Body of pancreas (tissue), 4 donors: ENCODE measurements at places on chromosomes 12 and 14. TPM values are rescaled to one million over a fixed set of nuclear protein-coding genes. Genes with fewer than 3 reads are reported as not detected.

- DNase-seq = no peak
Measured at GRCh38 chr14:103015426-103015825, 41.9 kb downstream of the CDC42BPB start.

- no peak for DNase-seq
Measured at GRCh38 chr14:51547701-51548100, 104.0 kb upstream of the FRMD6 start.

- DNase-seq = no peak
Measured at GRCh38 chr12:27221625-27222387, 22.3 kb upstream of the STK38L start.

GRCh38 chr12:95731519-95731958, 59.0 kb downstream of the NTN4 start:
- no peak for DNase-seq

DNA sequence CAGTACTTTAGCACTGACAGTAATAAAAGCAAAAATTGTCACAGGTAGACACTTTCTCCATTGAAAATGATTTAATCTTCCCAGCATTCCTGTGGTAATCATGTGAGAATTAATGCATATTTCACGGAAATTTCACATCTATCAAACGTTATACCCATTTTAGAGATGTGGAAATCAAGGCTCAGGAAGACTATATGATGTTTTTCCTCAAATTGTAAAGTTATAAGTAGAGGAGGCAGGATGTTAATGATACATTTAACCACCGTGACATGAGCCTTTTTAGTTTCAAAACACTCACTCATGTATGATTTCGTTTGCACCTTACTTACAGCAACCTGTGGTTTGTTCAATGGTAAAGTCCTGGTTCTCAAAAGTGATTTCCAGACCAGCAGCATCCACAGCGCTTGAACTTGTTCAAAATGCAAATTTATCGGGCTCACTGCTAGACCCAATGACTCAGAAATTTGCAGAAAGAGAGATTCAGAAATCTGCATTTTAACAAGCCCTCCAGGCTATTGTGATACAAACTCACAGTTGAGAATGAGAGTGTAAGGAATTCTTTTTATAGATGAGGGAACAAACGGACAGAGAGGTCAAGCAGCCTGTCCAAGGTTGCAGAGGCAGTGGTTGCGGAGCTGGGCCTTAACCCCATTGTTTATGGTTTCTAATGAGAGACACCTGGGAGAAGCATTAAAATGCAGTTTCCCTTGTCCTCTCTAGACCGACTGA, 654.8 kb upstream of the TBX3 start:
- DNase-seq = no peak

GRCh38 chr12:69475237-69475975, 5.2 kb downstream of the FRS2 start:
- DNase-seq = no peak

- DNase-seq = no peak
Measured at GRCh38 chr12:54019924-54020590, 8.2 kb upstream of the HOXC6 start.

- peak; percentile 48 for DNase-seq
Measured at GRCh38 chr12:124392271-124392666, 97.4 kb downstream of the RFLNA start.

- no peak for DNase-seq
Measured at GRCh38 chr14:59281609-59282377, 93.3 kb downstream of the DAAM1 start.

- DNase-seq = no peak
Measured at GRCh38 chr12:117124421-117125271, 25.4 kb upstream of the TESC start.

- no peak for DNase-seq
Measured at GRCh38 chr12:65894624-65895390, 70.5 kb downstream of the HMGA2 start.

GRCh38 chr14:105322791-105323556, 8.4 kb downstream of the PACS2 start:
- no peak for DNase-seq

The P3H3 gene
- total RNA-seq = 43.2 TPM

The TSPAN11 gene
- 0.66 TPM for total RNA-seq

The SAMD15 gene
- total RNA-seq = not detected

The METTL17 gene
- total RNA-seq = 39.2 TPM

The BMP4 gene
- total RNA-seq = 8.3 TPM

The UBE2N gene
- total RNA-seq = 11.2 TPM

The FOXA1 gene
- 0.26 TPM for total RNA-seq
